Endothelial cell (in vitro differentiated cells): ENCODE measurements at places on chromosomes 1 and 21.

- H3K36me3 ChIP-seq = peaks cover 5% of the 10 kb centered on the region
- H3K27me3 ChIP-seq = peaks cover 3% of the 10 kb centered on the region
- peak overlapping the region; percentile 77 for H3K27ac ChIP-seq
- no peak for DNase-seq
- H3K4me1 ChIP-seq = peaks cover 29% of the 10 kb centered on the region
Observed at GRCh38 chr1:31980835-31981455, 32.7 kb upstream of the KHDRBS1 start.

DNA sequence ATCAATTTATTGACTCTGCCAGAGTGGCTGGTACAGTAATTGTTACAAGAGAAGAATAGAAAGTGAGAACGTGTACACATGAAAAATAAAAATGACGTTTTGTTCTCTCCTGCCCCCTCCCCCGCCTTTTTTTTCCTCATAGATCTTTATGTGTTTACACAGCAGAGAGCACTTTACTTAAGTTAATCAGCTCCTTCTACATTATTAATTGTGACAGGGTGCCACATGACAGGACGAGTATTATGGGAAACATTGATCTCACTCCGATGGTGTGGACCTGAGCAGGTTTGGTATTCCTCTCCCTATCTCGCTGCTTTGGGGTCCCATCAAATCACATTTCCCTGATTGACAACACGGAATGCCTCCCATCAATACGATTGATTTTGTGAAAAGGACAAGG lies 285.7 kb downstream of the TM2D1 start:
- no peaks in the 10 kb centered on the region for H3K36me3 ChIP-seq
- no peak for DNase-seq
- no peak overlapping the region for H3K27ac ChIP-seq
- peaks cover 20% of the 10 kb centered on the region for H3K4me1 ChIP-seq
- H3K4me3 ChIP-seq = no peak overlapping the region

GRCh38 chr1:163144418-163144817 lies 58.3 kb downstream of the RGS5 start:
- H3K4me1 ChIP-seq = no peaks in the 10 kb centered on the region
- no peak for DNase-seq
- H3K4me3 ChIP-seq = no peak overlapping the region
- H3K27ac ChIP-seq = no peak overlapping the region

DNA sequence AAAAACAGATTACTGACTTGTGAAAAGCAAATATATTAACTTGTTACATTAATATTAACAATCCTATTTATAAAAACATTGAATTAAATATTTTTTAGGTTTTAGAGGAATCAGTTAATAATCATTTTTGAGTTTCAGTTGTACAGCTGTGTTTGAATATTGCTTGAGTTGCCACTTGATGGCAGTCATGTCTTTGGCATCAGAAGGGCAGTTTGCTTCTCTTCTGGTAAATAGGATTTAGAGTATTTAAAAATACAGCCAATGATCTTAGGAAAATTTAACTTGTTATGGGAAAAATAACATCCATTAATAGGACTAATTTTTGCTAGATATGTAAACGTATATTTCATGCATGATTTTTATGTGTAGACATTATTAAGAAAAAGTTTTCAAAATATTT lies 234.1 kb downstream of the NCAM2 start:
- peak; percentile 9 for DNase-seq
- no peaks in the 10 kb centered on the region for H3K36me3 ChIP-seq
- no peaks in the 10 kb centered on the region for H3K4me1 ChIP-seq
- no peak overlapping the region for H3K4me3 ChIP-seq
- no peaks in the 10 kb centered on the region for H3K27me3 ChIP-seq

DNA sequence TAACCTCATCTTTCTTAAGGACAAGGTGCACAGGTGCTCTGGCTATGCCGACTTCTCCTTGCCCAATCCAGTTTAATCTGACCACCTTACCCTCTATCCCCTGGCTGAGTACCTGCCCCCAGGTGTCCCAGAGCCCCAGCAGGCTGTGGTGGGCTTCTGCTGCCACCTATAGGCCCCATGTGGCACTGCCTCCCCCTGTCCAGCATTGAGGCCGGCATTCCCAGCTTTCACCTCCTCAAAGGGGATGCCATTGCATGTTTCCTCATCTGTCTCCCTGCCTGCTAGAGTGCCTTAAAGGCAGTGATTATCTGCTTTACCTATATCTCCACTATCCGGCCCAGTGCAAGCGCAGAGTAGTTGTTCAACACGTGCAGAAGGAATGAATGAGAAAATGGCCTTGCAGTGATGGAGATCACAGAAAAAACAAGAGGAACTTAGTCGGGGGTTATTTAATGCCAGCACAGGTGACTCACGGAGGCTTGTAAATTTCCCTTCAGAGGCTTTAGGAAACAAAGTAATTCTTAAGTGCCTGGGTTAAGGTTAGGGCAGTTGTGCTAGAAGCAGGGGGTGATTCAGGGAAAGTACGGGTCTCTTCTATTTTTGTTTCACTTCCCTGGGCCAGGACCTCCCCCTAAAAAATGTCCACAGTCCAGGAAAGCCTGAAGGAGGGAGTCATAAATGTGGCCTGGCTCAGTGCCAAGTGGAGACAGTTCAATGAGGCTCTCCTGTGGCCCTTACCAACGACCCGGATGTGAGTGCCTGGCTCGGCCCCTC lies 131.8 kb upstream of the NGF start:
- no peaks in the 10 kb centered on the region for H3K36me3 ChIP-seq
- no peak overlapping the region for H3K4me3 ChIP-seq
- peaks cover 7% of the 10 kb centered on the region for H3K27me3 ChIP-seq
- no peak overlapping the region for H3K27ac ChIP-seq
- H3K4me1 ChIP-seq = peaks cover 31% of the 10 kb centered on the region
- peak; percentile 65 for DNase-seq

DNA sequence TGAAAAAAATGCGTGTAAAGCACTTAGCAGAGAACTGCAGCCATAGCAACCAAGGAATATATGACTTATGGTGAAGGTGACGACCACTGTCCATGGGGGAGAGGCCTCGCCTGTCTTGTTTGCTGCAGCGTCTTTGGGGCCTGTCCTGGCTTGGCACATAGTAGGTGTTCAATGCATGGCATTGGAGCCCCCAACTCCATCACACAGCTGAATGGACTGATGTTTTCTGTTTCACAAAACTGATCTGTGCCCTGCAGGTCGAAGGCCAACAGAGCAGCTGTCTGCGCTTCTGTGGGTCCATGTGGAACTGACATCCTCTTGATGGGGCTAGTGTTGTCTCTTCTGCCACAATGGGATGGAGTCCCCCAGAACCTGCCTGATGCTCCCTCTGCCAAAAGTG lies 296.0 kb downstream of the PTPRU start:
- H3K4me3 ChIP-seq = no peak overlapping the region
- no peak overlapping the region for H3K27ac ChIP-seq
- peaks cover 7% of the 10 kb centered on the region for H3K4me1 ChIP-seq
- H3K27me3 ChIP-seq = no peaks in the 10 kb centered on the region

DNA sequence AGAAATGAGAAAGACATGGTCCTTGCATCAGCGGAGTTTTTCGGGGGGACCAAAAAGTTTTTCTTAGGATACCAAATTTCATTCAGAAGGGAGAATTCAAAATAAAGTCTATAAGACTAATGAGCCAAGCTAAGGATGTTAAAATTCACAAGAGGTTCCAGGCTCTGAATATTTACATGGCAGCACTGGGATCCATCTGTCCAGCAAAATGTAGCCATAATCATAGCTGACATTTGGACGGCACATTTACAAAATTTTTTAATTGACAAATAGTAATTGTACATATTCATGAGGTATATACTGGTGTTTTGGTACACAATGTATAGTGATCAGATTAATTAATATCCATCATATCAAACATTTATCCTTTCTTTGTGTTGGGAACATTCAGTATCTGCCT lies 107.9 kb downstream of the ZNF648 start:
- H3K27ac ChIP-seq = no peak overlapping the region
- H3K4me3 ChIP-seq = no peak overlapping the region
- DNase-seq = no peak
- H3K36me3 ChIP-seq = no peaks in the 10 kb centered on the region
